GM13977 (cell line): ENCODE measurements at places on chromosomes 3 and 15.
A peak's percentile ranks its signal among the peaks of the same experiment; 100 is the strongest.

GRCh38 chr15:93771196-93772030, 459.9 kb upstream of the MCTP2 start:
- DNase-seq: no peak

DNA sequence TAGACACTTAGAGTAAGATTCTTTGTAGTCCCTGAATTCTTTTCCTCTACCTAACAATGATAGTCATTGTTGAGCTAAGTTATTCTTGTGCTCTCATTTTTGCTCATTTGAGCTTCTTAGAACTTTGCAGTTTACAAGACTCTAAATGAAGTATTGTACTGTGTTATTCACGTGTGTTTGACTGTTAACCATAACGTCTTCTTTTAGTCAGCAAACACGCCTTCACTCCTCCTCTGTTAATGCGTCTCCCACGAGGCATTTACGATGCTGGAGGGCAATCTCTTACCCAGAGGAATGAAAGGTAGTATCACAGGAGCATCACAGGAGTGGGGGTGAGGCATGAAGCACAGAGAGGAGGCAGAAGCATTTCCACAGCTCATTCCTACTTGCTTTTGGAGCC, 14.8 kb upstream of the P2RY14 start:
- DNase-seq: no peak

DNA sequence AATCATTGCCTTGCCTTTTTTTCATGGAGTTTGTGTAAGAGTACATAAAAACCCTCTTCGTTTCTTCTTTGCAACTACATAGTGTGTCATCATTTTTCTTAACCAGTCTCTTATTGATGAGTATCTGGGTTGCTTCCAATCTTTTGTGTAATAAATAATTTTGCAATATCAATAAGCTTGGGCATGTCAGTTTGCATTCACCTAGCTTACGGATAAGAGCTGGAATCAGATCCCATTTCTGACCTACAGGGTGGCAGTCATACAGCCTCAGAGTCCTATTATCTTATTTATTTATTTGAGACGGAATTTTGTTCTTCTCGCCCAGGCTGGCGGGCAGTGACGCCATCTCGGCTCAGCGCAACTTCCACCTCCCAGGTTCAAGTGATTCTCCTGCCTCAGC, 18.3 kb downstream of the ANP32A start:
- DNase-seq: no peak

DNA sequence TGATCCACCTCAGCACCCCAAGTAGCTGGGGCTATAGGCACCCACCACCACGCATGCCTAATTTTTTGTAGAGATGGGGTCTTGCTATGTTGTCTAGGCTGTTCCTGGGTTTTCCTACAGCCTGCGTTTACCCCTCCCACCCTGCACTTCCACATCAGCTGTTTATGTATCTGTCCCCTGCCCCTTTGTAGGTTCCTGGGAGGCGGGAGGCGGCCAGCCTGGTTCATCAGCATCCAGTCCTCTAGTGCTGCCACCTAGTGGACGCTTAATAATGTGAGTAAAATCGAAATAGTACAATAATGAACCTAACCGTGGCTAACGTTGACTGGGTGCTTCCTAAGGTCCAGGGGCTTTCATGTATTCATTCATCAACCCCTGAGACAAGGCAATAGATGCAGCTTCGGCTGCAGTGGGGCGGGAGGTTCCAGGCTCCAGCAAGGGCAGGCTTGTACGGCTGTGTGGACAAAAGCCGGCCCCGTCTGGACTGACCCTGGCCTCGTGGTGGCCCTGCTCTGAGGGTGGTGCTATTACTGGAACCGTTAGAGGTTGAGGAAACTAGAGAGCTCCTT, 1.2 kb upstream of the LCTL start:
- DNase-seq: peak; percentile 85

DNA sequence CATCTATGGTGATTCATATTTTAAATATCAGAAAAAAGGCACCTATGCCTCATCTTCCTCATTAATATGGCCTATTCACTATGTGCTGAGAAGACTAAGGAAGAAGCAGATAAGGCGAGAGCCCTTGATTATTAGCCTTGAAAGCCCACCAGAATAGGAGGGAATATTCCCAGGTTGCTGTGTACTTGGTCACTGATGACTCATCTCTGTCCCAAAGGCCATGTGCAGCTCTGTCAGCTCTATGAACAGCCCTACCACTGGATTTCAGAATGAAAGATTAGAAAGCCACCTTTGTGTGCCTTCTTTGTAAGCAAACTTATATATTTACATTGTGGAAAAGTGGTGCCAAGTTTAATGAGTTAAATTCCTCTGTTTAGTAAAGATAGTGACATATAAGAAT, 211.5 kb downstream of the NFKBIZ start:
- DNase-seq: peak; percentile 37

- DNase-seq: no peak
Observed at GRCh38 chr15:95659656-95660055, 670.8 kb upstream of the NR2F2 start.
